ENCODE measurements at places on chromosomes 5 and 9.

GRCh38 chr5:68711293-68712200, 382.3 kb upstream of the SLC30A5 start:
- DNase-seq, result no peak

GRCh38 chr5:173454736-173455598, 126.8 kb upstream of the STC2 start:
- DNase-seq, result no peak

DNA sequence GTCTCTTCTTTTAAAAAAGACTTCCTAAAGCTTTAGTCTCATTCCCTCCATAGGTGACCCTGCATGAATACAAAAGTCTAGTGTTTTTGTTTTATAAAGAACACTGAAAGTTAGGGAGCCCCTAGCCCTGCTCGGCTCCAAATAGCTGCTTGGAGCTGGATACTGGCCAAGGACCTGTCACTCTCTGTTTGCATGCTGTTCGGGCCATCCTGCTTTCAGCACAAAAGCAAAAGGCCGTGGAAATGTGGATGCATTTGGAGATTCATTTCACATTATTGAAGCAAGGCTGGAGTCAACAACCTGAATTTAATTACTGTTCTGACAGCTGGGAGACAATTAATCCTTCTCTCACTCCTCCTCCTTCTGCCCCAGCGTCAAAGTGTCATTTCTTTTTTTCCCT, 151.7 kb upstream of the NMUR2 start:
- DNase-seq, result no peak

DNA sequence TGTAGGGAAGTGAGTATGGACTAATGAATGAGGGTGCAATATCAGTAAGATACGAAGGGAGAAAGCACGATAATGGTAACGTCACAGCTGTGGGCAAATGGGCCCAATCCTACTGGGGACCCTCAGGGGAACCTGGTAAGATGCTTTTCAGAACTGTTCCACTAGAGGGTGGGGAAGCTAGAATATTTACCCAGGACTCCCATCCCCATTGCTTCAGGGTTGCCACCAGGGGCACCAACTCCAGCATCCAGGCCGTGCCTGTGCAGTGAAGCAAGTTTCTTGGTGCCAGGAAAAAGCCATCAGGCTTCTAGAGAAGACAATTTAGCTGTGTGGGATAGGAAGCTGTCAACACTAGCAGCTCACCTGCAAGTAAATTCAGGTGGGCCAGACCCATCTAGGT, 409.3 kb downstream of the AGTPBP1 start:
- DNase-seq, result no peak

- DNase-seq, result no peak
Measured at GRCh38 chr5:79202076-79202475, 33.9 kb upstream of the JMY start.

DNA sequence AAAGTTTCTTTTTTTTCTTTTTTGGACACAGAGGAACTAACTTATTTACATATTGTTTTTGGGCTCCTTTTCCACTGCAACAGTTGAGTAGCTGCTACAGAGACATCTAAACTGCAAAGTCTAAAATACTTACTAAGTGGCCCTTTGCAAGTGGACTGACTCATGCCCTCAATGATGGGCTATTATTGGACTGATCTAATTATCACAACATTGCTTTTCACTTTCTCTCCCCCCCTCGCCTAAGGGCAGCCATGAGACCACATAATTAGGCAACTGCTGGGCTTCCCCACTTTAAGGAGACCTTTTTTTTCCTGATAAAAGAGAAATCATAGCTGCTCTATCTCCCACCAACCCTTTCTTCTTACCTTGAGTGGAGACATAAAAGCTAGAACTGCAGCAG, 47.0 kb downstream of the PLK2 start:
- no peak for DNase-seq

GRCh38 chr5:82018462-82018861, 46.6 kb downstream of the ATG10 start:
- DNase-seq, result no peak

DNA sequence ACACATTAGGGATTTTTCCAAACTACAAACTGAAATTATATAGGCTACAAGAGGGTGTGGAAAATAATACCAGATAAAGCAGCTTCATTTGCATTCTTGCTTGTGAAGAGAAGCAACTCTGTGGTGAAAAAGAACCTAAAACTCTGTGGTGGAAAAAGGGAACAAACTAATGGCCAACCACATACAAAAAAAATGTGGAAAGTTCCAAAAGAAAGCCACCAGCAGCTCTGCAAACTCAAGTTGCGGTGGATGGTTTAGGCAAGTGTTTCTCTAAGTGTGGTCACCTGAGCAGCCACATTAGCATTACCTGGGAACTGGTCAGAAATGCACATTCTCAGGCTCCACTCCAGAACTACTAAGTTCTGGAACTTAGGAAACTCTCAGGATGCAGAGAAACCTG, 586.4 kb downstream of the ACTL7B start:
- no peak for DNase-seq

DNA sequence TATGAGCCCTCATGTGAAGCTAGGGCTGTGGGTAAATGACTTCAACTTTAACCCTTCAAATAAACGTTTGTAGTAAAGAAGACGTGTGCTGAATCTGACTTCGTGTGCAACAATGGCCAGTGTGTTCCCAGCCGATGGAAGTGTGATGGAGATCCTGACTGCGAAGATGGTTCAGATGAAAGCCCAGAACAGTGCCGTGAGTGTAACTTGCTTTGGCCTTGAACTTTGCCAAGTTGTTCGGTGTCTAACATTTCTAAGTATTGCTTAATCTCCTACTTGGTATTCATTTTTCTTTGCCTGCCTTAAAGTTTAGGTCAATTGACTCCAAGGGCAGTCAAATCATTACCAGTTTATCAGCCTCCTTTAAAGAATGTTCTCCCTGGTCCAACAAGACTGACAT, 18.2 kb downstream of the VLDLR start:
- no peak for DNase-seq

GRCh38 chr5:54443270-54443669, 12.2 kb upstream of the HSPB3 start:
- DNase-seq, result no peak

DNA sequence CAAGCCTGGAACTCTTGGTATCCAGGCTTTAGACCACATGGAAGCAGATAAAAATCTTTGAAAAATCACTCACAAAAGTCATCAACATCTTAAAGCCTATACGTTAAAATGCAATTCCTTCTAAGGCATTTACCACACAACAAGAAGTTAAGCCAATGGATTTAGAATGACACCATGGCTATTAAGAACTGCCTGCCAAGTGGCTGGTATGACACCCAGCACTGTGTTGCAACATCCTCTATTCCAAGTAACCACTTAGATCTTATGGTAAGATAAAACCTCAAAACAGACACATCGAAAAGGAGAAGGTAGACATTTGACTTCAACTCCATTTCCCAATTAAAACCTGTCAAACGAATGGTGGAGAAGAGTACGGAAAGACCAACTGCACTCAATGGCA, 344.2 kb upstream of the SLC30A5 start:
- DNase-seq, result no peak

DNA sequence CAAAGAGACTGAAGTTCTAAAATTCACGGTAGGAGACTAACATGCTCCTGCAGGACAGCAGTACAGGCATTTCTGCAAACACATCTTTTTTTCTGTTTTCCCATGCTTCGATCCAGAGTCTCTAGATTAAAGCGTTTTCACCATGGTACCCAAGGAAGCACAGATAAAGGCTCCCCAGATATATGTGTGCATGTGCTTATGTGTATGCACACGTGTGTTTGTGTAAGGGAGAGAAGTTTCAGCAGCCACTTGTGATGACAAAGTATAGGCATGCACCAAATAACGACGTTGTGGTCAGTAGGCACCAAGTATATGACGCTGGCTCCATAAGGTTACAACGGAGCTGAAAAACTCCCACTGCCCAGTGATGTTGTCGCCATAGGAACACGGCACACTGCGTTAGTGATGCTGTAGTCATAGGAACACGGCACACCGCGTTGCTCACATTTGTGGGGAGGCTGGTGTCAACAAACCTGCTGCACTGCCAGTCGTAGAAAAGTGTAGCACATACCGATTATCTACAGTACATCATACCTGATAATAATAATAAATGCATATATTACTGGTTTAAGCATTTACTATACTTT, 21.7 kb downstream of the MED10 start:
- no peak for DNase-seq

DNA sequence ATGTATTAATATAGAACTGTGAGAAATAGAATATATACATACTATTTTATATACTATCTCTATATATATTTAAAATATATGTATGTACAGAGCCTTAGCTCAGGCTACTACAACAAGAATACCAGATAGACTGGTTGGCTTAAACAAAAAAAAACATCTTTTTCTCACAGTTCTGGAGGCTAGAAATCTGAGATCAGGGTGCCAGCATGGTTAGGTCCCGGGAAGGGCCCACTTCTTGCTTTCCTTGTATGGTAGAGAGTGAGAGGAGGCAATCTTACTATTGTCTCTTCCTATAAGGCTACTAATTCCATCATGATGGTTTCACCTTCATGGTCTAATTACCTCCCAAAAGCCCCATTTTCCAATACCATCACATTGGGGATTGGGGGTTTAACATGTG, 613.0 kb downstream of the ZNF608 start:
- no peak for DNase-seq

GRCh38 chr5:98454407-98454806, 319.1 kb upstream of the RGMB start:
- no peak for DNase-seq

DNA sequence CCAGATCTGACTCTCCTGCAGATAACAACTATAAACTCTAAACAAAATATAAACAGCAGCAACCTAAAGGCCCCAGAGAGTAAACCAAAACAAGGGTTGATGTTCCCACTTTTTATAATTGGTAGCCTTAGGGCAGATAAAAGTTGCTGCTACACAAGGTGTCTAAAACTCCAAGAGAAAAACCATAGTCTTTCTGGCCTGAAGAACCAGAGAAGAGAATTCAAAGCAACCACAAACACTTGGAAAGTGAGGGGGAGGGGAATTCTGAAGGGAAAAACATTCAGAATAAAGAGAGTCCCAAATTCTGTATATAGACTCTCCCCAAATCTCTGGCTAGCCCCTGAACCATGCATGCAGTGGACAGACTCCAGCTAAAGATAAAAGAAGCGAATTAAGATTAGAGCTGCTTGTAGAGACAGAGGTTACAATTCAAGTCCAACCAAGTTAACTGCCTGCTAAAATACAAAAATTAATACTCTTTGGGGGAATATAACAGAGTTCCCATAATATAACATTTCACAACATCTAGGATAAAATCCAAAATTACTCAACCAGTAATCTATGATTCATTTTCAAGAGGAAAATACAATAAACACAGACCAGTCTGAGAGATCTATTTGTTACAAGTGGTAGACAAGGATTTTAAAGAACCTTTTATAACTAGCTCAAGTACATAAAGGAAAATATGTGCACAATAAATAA, 37.5 kb upstream of the RGMB start:
- DNase-seq, result no peak

DNA sequence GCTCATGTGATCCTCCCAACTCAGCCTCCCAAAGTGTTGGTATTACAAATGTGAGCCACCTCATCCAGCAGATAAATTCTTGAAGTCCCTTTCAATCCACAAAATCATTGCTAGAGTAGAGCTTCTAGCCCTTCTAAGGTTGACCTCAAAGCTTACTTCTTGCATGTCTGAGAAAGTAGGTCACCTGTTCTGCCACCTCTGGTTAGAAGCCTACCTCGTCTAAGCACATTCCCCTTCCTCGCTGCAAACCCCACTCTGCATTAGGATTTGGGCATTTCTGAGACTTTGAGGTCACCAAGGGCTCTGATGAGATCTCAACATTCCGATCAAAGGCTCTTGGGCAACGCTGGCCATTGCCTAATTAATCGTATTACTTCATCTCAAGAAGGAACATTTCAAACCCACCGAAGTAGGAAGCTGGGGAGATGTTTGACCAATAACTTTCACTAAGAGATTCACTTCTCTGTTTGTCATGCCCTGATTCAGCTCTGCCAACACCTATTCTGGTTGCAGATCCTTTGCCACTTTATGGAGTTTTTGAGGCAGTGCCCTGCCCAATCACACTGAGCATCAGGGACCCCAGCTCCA, 8.6 kb downstream of the ADAM19 start:
- DNase-seq, result no peak

GRCh38 chr9:107447834-107448233, 41.7 kb downstream of the KLF4 start:
- DNase-seq, result no peak

GRCh38 chr5:96031811-96032261, 70.2 kb upstream of the ELL2 start:
- no peak for DNase-seq

DNA sequence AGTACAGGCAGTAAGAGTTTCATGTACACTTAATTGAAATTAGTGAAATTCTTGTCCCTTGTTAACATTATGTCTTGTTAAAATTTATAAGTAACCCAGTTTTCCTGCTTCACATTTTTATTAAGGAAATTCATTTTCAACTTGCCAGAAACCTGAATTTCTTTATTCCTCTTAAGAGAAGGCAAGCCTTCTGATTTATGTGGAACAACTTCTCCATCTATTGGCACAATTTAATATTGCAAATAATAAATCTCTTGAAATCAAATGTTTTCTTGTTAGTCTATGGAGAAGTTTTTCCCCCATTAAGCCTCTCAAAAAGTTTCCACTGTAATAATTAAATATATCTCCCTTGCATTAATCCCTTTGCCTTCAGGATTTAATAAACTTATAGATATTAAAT, 33.8 kb upstream of the ACO1 start:
- no peak for DNase-seq

Data from stimulated activated CD4-positive, alpha-beta T cell treated with anti-CD3 and anti-CD28 coated beads, Interleukin-1b, Interleukin-23, amount 100 ng/mL, for 1 hour (primary cell).